ENCODE measurements at places on chromosomes 5 and 9.

DNA sequence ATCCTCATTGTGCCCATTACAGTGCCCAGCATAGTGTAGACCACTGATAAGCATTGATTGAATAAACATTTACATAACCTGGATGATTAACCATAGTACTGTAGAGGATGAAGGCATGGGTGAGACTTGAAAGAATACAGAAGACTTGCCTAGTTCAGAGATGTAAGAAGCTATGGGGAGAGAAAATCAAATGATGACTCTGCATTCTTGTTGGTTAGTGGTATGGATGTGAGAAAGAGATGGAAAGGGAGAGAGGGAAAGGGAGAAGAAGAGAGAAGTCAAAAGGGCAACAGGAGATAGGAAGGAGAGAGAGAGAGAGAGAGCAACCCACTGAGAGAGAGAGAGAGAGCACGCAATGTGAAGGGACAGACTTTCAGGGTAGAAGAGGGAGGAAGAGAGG, 26.8 kb downstream of the YIPF5 start:
- DNase-seq, result no peak

- no peak for DNase-seq
Observed at GRCh38 chr9:113842086-113842485, 34.0 kb upstream of the ZNF618 start.

DNA sequence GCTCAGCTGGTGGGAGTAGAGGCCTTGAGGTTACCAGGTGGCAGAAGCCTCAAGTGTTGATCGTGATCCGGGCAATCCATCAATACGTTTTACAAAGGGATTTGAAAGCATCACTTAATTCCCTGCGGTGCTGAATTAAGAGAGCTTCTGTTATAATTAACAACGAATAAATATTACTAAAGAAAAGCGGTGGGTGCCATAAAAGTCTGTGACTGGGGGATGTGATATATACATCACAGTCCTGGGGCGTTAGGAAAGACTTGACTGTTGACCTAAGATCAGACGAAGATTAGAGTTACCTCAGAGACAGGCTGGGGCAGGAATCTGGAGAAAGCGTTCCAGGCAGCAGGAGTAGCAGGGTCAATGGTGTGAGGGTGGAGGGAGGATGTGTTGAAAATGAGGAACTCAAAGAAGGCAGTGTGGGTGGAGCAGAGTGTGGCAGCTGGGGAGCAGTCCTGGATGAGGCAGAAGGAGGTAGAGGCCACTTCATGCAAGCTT, 6.7 kb upstream of the C5orf63 start:
- DNase-seq, result peak; percentile 28

- DNase-seq, result no peak
Observed at GRCh38 chr5:133469846-133470245, 142.5 kb downstream of the FSTL4 start.

GRCh38 chr5:122073018-122073417, 5.0 kb downstream of the LOX start:
- no peak for DNase-seq

- no peak for DNase-seq
Observed at GRCh38 chr9:89533411-89534095, 35.6 kb upstream of the SEMA4D start.

Data from H7 (cell line).